ENCODE measurements at places on chromosomes 16 and 17.

DNA sequence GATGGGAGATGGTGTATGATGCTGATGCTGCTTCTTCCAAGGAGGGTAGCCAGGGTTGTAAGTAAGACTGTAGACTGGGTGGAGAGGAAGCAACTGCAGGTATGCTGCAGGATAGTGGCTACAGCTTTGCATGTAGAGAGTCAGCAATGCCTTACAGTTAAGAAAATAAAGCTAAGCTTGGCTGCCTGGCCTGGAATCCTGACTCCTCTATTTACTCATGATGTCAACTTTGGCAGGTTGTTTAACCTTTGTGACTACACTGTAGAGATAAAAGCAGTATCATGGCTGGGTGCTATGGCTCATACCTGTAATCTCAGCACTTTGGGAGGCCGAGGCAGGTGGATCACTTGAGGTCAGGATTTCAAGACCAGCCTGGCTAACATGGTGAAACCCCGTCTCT, 301.6 kb upstream of the RBFOX1 start:
- ATAC-seq, result no peak

DNA sequence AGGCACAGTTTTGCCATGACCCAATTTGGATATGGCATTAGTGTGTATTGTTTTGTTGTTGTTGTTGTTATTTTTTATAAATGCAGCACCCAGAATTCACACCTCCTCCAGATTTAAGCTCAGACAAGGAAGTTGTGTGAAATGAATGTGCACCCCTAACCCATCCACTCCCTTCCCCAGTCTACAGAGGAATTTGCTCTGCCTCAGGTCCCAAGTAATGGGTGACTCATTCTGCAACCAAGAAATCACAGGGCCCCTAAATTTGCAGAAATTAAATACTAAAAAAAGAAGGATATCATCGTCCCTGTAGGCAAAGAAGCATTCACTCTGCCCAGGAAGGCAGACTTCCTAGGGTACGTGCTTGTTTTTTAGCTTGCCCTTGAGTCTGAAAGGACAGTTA, 62.3 kb downstream of the CLEC16A start:
- ATAC-seq, result peak; percentile 31

DNA sequence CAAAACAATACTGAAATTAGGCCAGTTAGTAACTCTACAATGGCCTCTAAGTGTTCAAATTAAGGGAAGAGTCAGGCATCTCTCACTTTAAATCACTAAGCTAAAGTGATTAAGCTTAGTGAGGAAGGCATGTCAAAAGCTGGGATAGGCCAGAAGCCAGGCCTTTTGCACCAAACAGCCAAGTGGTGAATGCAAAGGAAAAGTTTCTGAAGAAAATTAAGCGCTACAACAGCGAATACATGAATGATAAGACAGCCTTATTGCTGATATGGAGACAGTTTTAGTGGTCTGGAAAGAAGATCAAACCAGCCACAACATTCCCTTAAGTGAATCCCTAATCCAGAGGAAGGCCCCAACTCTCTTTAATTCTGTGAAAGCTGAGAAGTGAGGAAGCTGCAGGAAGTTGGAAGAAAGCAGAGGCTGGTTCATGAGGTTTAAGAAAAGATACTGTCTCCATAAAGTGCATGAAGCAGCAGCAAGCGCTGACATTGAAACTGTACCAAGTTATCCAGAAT, 12.1 kb downstream of the RFWD3 start:
- ATAC-seq, result no peak

DNA sequence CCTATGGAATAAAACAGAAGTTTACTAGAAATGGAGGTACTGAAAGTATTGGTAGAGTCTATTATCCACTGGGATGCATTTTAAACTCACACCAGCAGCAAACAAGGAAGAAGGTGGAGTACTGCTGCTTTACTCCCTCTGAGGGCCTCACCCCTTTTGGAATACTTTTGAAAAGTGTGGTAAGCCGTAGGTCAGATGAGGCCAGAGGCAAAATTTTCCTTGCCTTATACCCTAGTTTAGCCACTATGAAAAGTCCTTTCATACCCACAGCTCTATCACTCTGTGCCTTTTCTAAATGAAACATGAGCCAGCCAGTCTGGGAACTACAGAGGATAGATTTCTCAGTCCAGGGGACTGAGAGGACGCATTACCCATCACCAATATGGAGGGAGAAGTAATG, 14.0 kb downstream of the GDE1 start:
- no peak for ATAC-seq

DNA sequence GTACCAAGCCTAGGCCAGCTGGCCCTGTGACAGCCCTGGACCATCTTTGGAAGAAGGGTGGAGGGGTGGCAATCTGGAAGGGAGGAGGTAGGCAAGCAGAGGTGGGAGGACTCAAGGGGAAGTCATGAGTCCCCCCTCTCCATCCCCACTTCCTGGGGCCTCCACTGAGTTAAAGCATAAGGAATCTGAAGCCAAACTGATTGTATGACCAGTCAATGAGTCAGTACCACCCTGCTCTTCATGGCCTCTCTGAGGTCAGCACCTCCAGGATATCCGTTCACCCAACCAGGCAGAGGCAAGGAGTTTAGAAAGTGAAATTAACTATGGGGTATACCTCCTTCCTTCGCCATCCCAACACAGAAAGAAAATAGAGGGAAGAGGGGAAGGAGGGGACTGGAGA, 272.7 kb downstream of the SOX9 start:
- peak; percentile 70 for ATAC-seq

- no peak for ATAC-seq
Observed at GRCh38 chr16:47848421-47849109, 307.2 kb downstream of the ABCC12 start.

DNA sequence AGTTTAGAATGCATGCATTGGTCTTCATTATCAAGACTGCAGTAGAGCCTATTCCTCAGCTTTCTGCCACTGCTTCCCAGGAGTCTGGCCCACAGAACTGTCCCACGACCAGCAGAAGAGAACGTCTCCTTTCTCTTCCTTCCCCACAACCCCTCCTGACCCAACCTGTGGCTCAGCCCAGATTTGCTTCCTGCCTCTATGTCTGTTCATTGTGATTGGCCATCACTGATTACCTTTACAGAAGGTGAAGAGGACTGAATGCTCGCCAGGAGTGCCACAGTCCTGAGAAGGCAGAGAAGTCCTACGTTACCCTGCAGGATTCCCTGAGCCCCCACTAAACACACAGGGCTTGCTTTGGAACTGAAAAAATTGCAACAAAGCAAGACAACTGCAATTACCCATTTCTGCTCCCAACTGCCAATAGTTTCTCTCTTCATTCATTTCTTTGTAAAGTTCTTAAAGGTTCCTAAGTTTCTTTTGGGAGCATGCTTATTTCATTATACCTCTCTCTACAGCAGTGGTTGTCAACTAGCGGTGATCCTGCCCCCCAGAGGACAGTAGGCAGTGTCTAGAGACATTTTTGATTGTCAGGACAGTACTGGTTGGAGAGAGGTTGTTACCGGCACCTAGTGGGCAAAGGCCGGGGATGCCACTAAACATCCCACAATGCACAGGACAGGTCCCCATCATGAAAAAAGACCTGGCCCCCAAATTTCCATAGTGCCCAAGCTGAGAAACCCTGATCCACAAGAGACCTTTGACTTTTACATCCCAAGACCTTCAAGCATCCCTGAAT, 4.5 kb upstream of the NAT9 start:
- peak; percentile 57 for ATAC-seq

- ATAC-seq, result no peak
Observed at GRCh38 chr16:9763505-9763904, 418.7 kb downstream of the GRIN2A start.

DNA sequence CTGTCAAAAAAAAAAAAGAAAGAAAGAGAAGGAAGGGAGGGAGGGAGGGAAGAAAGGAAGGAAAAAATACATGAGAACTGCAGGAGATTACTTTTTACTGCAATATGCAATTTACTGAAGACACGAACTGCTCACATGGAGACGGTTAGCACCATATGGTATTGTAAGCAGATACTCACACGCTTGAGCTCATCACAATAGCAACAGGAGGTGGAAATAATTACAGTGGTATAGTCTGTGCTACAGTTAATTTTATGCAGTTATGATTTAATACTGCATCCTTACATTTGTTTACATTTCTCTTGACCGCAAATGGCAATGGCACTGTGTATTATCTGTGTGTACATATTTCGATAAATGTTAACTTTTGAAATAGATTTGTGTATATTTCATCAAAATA, 21.4 kb upstream of the SLC46A1 start:
- ATAC-seq, result no peak

GRCh38 chr17:79655672-79656290, 44.9 kb upstream of the RBFOX3 start:
- ATAC-seq, result no peak

DNA sequence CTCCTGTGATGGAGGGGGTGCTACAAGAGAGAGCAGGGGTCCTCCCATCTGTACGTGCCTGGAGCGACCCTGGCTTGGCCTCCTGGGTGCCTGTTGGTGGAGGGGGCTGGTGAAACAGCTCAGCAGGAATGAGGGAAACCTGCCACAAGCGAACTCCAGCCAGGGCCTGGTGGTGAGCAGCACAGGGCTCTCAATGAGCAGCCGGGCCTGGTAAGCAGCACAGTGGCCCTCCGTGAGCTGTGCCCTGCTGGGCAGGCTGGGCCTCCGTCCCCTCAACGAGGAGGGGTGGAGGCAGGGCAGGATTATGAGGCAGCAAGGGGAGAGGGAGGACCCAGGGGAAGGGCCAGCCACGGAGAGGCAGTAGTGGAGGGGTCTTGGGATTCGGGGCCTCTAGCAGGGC, 101.9 kb downstream of the SDK2 start:
- ATAC-seq, result no peak

- no peak for ATAC-seq
Observed at GRCh38 chr17:72644492-72644891, 448.0 kb downstream of the SLC39A11 start.

DNA sequence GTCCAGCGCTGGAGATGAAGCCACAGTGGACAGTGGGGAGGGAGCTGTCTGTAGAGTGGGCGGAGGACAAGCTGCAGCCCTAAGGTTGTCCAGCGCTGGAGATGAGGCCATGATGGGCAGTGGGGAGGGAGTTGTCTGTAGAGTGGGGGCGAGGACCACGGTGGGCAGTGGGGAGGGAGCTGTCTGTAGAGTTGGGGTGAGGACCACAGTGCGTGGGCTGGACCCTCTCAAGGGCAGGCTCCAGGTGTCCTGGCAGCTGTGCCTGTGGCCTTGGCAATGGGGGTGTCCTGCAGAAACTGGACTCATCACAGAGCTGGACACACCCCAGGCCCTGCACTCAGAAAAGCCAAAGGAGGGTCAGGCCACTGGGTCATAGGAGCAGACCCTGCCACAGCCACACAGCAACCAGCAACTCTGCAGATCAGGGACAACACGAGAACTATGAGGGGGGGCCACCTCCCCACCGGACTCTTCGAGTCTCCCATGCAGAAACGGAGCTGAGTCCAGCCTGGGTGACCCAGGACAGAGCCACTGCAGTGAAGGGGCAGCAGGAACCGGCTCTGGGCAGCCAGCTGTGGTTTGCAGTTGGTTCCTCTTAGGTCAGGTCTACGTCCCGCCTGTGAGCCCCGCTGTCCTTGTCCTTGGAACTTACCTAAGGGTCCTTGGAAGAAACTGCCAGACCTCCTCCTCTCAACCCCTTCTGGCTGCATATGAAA, 33.4 kb upstream of the CBFA2T3 start:
- no peak for ATAC-seq

DNA sequence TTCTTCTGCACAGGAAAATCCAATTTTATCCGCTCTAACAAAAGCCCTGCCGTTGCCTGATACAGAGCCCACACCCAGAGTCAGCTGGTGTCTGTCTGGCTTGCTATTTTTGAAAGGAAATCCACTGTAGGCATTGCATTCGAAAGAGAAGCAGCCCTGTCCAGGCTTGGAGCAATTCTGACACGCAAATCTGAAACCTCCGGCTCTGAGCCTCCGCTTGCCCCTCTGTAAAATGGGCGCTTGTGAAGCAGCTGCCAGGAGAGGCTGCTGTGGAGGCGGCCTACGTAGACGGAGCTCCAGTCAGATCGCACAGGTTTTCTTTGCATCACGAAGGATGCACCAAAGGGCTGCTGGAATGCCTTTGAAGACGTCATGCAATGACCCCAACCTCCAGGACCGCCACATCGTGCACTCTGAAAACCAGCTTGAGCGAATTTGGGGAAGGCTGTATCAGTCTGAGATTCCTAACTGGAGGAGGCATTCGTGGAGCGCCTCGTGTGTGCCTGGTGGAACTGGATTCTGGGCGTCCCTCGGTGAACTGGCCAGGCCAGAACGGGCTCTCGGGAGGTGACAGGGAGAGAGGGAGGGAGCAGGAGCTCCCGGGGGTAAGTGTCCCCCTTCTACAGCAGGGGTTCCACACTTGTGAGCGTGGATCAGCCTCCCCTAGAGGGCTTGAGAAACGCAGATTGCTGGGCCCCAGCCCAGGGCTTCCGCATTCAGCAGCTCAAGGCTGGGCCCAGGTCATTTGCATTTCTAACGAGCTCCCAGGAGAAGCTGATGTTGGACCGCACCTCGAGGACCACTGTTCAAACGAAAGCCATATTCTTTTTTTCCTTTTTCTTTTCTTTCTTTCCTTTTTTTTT, 215.5 kb downstream of the MRTFB start:
- no peak for ATAC-seq

DNA sequence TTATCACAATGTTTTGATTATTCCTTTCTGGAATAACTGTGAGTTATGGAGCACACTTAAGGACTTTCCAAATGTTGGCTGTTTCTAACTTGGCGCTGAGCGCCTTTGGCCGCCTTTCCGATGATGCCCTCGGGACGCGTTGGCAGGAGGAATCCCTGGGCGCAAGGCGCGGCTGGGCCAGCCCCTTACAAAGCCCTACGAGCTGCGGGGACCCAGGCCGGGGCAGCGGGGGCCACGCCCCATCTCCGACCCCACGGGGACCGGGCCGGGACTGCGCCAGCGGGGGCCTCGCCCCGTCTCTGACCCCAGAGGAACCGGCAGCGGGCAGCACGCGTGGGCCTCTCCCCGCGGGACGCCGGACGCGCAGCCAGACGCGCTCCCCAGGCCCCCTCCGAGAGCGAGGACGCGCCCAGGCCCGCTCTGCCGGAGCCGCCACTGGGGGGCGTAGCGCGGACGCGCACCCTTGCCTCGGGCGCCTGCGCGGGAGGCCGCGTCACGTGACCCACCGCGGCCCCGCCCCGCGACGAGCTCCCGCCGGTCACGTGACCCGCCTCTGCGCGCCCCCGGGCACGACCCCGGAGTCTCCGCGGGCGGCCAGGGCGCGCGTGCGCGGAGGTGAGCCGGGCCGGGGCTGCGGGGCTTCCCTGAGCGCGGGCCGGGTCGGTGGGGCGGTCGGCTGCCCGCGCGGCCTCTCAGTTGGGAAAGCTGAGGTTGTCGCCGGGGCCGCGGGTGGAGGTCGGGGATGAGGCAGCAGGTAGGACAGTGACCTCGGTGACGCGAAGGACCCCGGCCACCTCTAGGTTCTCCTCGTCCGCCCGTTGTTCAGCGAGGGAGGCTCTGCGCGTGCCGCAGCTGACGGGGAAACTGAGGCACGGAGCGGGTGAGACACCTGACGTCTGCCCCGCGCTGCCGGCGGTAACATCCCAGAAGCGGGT, at the start of gene GAA:
Gene GAA (plus strand): TSS at position 571 of the 935 bp plus-strand sequence. CDS start 3,006 bp downstream, outside the sequence.
- peak; percentile 84 for ATAC-seq

DNA sequence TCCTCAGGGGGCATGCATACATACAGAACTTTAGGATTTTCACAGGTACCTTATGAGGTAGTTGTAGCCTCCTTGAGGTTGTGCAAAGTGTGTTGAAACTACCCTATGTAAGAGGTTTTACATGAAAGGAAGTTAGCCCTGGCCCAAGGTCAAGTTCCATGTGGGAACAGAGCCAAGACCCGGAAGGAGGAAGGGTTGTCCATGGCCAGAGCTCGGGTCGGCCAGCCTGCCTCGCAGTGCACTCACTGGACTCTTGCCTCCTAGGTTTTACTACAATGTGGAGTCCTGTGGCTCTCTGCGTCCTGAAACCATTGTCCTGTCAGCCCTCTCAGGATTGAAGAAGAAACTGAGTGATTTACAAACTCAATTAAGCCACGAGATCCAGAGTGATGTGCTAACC, 8.2 kb downstream of the POLR2C start:
- ATAC-seq, result no peak
